ENCODE measurements at places on chromosomes 6 and 20.
A peak's percentile ranks its signal among the peaks of the same experiment; 100 is the strongest.

DNA sequence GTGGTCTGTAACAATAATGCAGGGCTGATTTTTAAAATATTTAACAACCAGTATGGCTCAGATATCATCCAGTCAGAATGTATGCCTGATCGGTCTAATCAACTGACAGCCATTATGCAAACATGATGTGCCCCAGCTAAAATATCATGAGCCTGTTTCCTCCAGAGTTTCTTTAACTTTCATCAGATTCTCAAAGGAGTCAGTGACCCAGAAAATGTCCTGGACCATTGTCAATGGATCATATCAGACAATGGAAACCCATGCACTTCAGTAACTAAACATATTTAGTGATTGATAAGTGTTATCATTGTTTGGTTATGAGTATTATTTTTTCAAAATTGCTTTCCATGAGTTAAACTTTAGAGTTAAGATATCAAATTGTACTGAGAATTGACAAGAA is 173.5 kb downstream of the LMBRD1 start:
- no peak for DNase-seq

DNA sequence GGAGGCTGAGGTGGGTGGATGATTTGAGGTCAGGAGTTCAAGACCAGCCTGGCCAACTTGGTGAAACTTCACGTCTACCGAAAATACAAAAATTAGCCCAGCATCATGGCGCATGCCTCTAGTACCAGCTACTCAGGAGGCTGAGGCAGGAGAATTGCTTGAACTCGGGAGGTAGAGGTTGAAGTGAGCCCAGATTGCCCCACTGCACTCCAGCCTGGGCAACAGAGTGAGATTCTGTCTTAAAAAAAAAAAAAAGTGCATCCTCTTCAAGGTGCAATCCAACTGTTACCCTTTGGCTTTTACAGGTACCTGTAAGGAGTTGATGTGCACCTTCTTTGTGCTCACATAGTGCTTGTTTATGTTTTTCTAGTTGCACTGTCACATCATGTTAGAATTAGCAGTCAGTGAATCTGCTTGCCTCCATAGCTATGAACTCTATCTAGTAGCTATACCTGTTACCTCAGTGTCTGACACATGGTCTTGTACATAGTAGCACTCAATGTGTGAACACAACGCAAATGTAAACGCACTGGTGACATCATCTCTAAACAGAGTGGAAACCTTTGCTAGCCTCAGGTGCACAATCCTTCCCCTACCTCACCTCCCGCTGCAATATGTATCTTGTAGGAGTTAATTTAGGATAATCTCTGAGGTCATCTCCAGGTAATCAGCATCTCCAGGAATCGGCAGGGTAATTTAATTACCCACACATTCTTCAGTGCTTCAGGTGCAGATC is 9.7 kb downstream of the MSH5 start:
- DNase-seq, result no peak

DNA sequence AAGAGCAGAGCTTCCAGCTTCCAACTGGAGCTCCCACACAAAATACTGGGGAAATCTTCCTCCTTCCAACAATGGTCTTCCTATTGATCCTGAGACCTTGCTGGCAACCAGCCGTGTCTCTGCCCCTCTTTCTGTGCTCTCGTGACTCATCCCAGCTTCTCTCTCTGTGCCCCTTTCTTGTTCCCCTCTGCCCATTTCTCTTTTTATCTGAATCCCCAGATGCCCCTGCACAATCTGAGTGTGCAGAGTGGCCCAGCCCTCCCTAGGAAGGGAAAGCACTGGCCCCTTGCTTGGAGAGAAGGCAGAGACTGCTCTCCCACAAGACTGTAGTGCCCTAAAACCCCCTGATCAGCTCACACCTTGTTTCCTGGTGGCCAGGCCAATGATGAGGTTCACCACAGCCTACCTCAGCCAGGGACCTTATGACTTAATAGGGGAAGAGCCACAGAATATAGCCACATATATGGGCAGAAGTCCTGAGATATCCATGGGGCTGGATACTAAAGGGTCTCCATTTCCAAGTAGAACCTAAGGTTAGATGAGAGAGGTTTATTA is 23.1 kb upstream of the MAS1L start:
- no peak for DNase-seq

DNA sequence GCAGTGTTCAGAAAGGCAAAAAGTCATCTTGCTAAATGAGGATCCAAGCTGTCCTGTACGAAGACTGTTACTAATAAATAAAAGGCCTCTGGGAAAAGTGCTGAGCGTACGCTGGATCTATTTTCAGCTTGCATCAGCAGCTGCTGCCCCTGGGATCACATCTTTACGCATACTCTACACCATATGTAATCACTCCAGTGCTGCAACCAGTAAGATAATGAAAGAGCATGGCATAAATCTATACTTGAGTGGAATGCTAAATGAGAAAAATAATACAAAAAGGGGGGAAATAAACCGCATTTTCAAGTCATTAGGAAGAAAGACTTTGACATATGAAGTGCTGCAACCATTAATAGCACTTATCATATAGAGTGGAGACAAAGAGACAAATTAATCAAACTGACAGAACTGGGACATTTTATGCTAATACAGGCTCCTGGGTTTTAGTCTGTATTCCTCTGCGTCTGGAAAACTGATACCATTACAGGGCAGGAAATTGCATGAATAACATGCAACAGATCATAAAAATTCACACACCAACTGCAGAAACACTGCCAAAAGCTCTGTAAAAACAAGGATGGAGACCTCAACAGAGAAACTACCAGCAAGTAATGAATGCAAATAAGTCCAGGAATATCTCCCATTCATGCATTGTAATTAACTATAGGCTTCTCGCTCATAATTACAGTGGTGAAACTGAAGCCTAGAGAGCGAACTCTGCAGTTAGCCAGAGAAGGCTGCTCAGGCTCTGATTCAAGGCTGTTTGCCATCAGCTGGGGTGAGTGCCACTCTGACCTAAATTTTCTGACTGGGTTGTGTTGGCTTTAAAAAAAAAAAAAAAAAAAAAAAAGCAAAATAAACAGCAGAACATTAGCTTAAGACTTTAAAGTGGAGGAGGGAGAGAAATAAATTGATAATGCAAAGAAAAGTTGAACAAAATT is 83.8 kb downstream of the GJA10 start:
- DNase-seq, result no peak

- no peak for DNase-seq
Measured at GRCh38 chr6:41002168-41002567, 36.9 kb downstream of the UNC5CL start.

DNA sequence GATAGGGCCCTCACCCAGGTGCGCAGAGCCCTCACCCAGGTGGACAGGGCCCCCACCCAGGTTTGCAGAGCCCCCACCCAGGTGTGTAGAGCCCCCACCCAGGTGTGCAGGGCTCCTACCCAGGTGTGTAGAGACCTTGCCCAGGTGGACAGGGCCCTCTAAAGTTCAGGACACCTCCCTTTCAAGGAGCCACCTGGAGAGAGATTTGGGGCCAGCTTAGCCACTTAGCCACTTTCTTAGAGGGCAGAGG is 280.2 kb downstream of the TAF4 start:
- DNase-seq, result no peak

DNA sequence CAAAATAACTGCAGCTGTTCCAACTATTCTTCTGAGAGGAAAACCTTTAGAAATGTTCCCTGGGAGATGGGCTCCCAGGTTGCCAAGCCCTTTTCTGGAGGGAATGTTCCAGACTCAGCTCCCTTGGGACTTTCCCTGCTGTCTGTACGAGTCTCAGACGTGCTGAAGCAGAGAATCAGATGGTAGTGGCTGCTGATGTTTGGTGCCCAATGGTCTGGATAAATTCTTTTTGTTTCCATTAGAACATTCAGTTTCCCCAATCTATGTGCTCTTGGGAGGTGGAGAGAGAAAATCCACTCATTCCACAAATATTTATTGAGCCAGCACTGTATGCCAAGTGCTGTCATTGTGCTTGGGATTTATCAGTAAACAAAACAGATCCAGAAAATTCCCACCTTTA is 40.0 kb downstream of the SNHG17 start:
- DNase-seq, result no peak

DNA sequence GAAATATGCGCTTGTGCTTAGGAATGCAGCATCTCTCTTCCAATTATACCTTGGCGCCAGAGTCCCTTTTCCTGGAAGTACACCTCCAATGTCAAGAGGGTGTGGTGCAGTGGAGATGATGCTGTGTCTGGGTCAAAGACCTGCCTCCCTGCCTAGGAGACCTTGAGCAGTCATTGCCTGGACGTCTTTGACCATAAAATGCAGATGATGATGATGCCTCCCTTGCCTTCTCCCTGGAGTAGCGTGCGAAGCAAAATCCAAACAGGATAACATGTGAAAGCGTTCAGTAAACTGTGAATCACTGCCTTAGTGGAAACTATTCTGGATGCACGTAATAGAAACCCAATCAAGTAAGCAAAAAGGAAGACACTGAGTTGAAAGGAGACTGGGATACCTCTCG is 97.4 kb upstream of the ARMC2 start:
- DNase-seq, result no peak

GRCh38 chr6:24743265-24743943 is 24.4 kb upstream of the C6orf62 start:
- DNase-seq, result peak; percentile 7

DNA sequence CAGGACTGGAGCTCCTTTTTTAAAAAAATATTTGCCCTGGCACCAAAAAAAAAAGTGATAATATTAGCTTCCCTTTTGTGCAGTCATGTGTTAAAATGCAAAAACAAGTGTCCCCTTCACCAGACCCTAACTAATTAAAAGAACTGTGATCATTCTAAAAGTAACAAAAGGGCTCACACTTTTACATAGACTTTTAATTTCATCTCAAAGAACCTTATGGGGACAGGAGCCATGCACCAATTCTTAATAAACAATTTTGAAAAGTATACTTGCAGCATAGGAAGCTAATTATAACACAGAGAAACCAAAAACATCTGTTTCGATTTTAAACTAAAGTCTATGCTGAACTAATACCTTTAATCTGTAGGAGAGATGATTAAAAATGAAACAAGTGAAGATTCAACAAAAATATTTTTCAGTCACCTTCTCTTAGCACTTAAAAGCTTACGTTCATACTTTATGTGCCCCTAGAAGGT is 17.3 kb downstream of the STX7 start:
- no peak for DNase-seq

DNA sequence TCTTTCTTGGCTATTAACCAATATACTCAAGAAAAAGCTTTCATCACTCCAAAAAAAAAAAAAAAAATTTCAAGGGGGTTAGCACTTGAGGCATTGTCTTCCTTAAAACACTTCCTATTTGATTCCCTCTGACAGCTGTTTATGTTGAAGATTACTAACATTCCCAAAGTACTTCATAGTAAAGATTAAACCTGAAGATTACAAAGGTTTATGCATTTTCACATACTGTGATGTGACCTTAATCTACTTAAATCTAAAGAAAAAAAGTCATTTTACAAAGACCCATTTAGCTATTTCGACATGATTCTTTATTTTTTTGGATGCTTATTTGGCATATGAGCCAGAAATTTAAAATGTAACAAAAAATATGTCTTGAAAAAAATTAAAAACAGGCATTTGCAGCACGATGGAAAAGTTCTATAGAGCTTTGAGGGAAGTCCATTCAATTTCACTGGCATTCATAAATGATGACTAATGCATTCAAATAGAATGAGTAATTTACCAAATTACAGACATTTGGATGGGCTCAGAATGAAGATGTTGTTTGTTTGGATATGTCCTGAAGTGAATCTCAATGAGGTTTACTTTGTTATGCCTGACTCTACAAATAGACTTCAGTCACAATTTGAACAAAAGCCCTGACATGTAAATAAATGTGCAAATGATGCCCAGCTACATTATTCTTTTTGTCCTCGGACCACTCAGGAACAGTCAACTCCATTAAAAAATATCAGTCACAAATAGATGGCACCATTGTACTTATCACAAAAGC is 674.6 kb upstream of the MARCKS start:
- DNase-seq, result no peak

DNA sequence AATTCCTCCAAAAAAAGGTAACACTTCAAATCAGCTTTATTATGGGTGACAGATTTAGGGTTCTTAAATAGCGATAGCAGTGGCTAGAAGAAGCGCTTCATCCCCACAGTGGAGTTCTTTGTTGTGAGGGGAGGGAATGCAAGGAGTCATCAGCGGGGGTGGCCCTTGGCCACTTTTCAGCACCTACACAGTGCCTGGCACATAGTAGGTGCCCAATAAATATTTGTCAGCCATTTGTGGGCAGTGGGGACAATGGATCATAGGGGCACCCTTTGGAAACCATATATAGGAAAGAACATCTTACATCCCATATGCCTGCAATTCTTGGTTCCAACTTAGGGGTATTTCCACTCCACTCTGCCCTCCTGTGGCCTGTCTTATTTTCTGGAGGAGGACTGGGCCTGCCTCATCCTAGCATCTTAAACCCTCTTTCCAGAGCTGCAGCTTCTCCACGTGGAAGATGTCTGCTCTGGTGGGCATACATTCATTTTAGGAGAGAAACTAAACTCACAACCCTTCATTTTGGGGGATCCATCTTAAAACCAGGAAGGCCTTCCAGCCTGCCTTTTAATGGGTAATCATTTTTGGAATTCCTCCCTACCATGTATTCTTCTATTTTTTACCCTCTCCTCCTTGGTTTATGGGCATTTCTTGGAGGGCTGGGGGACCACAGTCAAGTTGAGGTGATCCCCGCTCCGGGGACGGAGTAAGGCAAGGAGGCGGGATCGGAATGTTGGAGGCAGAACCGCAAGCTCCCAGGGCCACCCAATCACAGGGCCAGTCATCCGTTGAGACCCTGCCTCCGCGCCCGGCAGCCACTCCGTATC is 2.6 kb upstream of the GPSM3 start:
- DNase-seq, result no peak

DNA sequence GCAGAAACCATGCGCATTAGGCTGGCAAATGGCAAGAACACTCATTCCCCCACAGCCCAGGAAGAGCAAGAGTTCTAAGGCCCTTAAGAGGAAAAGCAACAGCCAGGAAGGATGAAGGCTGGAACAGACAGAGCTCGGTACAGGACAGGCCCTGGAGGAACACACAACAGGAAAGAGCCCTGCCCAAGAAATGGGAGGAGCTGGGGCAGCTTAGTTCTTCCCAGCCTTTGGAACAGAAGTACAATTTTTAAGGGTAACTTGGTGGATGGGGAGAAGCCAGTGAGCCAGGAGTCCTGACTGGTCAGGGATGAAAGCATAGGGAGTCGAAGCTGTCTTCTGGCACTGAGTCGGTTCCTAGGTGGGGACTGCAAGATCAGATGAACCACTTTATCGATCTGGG is 32.4 kb downstream of the OR2B2 start:
- no peak for DNase-seq

DNA sequence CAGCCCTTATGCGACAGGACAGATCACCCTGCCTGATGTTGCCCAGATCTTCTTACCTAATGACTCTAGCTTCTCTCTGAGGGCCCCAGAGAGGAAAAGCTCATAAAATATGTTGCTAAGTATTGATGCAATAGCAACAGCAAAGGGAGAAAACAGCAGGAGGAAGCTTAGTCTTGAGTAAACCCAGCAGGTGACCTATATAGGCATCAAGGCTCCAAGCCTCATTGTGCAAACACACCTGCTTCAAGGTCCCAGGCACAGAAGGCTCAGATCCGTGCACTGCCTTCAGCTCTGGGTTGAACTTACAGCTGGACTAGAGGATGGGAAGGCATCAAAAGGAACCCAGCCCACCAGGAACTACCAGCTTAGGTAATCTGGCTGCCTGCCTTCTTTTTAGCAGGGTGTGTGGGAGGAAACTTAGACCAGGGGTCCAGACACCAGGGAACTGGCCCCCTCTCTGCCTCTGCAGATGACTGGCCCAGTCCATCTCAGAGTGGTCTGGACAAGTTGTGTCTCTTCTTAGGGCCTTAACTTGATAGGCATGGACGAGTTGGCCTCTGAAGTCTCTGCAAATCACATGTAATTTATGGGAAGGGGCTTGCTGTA is 34.4 kb downstream of the TGM3 start:
- DNase-seq, result no peak

GRCh38 chr20:16284385-16285100 is 288.7 kb downstream of the KIF16B start:
- no peak for DNase-seq

- DNase-seq, result no peak
Measured at GRCh38 chr6:101231606-101232235, 161.8 kb upstream of the GRIK2 start.
